ENCODE measurements at places on chromosomes 1 and 21. TPM values are rescaled to one million over a fixed set of nuclear protein-coding genes. Genes with fewer than 3 reads are reported as not detected.

Gene RPS6KA1
- total RNA-seq = 48.1 TPM

Gene ZZZ3
- 71.9 TPM for total RNA-seq

Gene DNASE2B
- total RNA-seq = not detected

DNA sequence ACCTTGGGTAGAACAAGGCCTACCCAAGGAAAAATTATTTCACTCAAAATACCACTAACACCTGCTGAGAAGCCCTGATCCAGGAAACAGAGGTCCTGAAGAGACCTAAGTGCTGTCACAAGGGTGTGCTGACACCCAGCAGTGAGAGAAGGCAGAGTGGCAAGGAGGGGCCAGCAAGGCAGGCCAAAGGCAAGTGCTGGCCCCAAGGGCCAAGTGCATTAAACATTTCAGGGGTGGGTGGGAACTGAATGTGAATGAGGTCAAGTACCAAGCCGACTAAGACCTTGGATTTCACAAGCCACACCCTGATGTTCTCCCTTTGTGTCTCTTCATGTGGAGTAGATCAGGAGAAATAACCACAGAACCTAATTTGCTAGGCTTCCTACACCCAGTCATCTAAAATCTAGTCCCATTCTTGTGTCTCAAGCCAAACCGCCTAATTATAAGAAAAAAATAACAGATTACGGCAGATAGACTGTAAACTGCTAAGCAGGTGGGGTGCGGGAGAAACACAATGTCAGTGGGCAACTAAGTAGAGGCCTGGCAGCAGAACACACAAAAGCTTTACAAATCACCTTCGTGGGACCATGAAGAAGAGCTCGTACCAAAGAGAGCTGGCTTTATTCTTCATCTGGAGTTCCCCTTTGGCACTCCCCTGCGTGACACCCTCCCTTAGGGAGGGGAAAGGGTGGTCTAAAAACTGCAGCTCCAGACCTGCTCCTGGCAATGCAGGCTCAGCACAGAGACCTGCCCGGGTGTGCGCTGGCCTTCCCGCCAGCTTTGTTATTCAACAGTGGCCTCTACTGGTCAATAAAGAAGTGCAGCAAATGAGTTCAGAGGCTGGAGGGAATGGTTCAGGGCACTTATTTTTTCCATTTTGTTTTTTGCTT, 8.7 kb downstream of the UBE2G2 start:
- no peak for DNase-seq

Gene PTPRC
- total RNA-seq = 0.29 TPM

DNA sequence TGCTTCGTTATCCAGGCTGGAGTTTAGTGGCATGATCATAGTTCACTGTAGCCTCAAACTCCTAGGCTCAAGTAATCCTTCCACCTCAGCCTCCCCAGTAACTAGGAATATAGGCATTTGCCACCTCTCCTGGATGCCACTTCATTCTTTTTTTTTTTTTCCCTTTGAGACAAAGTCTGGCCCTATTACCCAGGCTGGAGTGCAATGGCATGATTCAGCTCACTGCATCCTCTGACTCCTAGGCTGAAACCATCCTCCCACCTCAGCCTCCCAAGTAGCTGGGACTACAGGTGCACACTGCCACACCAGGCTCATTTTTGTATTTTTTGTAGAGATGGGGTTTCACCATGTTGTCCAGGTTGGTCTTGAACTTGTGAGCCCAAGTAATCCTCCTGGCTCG, 19.3 kb downstream of the OSBPL9 start:
- no peak for DNase-seq

GRCh38 chr1:118104951-118105350, 80.1 kb downstream of the SPAG17 start:
- no peak for DNase-seq

GRCh38 chr1:29686012-29686930, 449.9 kb downstream of the PTPRU start:
- no peak for DNase-seq

GRCh38 chr1:69499203-69499803, 68.4 kb upstream of the LRRC7 start:
- no peak for DNase-seq

DNA sequence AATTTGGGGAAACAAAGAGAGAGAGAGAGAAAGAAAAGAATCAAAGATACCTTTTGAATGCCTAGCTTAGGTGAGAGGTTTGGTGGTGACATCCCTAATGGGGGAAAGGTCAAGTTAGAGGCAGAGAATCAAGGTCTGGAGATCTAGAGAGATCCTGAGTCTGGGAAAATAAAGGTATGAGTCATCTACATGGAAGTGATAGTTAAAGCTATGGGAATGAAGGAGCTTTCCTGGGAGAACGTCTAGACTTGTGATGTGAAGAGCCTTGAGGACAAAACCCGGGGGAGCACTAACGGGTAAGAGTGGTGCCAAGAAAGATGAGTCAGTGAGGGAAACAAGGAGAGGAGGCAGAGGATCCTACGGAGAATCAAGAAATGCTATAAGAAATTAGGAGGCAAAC, 110.8 kb upstream of the RUNX1 start:
- DNase-seq = no peak

DNA sequence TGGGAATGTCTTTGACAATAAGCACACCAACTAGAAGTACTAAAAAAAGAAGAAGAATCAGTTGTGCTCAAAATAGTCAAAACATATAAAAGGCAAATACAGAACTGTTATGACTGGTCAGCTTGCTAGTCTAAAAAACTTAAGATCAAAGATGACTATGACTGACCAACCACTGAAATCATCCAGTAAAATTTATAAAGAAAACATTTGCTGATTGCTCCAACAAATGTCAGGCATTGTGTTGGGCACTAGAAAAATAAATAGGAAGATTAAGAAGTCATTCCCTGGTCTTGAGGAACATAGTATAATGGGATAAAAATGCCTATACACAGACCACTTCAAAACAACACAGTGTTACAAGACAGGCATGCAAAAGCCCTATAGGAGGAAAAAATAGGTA, 9.3 kb upstream of the ANGPTL3 start:
- no peak for DNase-seq

Gene CNTN2
- not detected for total RNA-seq

DNA sequence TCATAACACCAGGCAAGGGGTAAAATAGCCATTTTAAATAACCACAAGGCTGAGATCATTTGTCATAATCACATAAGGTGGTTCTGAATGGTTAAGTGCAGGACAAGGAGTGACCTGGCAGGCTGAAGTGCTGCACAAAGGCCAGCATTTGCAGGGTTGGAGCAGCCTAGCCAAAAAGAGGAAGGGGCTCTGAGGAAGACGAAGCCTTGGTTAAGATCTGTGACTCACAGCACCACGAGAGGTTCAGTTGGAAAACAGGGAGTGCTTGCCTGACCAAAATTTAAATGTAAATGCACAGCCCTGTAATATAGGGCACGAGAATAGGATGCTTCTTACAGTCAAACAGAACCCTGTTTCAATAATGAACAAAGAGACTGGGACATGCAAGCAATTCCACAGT, 12.1 kb downstream of the ATP5PF start:
- DNase-seq = no peak

DNA sequence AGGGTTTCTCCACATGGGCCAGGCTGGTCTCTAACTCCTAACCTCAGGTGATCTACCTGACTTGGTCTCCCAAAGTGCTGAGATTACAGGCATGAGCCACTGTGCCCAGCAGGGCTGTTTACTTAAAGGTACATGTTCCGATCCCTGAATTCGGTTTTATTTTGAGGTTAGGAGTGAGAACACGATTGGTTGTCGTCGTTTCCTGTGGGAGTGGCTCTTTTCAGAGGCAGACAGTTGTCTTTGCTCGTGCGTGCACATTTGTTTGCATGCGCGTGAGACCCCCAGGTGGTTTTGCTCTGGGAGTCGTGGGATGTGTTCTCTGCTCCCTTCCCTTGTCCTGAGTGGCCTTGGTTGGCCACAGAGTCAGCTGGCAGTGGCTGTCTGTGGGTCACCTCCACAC, 60.2 kb downstream of the SKI start:
- no peak for DNase-seq

Gene LRRN2
- 7.6 TPM for total RNA-seq

- no peak for DNase-seq
Measured at GRCh38 chr1:85290826-85291225, 14.4 kb upstream of the BCL10 start.

DNA sequence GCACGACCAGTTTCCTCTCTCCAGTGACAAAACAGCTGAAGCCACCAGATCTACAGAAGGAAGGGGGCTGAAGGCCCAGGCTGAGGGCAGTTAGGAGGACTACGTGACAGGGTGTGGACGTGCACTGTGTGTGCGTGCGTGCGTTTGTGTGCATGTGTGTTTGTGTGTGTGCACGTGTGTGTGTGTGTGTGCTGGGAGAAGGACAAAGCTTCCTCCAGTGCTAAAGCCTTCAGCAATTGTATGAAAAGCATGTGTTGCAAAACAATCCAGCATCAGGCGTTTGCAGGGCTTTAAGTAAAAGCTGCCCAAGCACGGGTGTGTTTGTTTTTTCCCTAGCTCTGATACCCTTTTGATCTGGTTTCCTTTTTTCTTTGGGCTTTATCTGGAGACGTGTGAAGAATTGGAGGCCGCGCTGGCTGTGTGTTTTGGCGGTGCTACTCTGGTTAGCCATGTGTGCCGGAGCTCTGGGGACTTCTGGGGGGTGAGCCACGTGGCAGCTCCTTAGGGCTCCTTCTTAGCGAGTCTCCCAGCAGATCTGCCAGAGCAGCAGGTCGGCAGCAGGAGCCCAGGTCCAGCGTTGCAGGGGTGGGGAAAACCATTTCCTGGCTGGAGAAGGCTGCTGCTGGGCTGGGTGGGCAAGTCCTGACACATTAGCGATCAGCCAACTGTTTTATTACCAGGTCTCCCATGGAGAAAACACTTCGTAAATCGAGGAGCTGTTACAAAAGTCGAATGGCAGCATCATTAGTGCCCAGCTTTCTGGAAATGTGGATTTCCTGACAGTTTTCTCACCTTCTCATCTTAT, 73.4 kb downstream of the UCK2 start:
- DNase-seq = no peak

Gene PRRX1
- total RNA-seq = 2.9 TPM

DNA sequence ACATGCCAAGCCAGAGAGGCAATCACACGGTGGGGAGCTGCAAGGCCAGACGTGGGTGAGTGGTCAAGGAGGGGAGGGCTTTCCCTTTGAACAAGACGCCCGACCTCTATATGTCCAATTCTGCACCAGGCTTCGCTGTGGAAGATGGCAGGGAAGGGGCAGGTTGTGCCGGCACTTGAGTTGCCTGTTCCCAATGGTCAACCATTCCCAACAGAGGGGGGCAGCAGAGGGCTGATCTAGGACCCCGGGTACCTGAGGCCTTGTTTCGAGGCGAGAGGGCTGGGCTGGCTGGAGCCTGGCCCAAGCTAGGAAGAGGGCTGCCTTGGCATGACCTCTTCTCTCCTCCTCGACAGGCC, 64.9 kb downstream of the TMEM53 start:
- no peak for DNase-seq

Gene CHRNB2
- total RNA-seq = 3.1 TPM

Gene OSCP1
- 11.3 TPM for total RNA-seq

- DNase-seq = peak; percentile 37
Measured at GRCh38 chr1:147273409-147274336, 31.2 kb downstream of the CHD1L start.

Gene TRIM17
- total RNA-seq = 6.1 TPM

DNA sequence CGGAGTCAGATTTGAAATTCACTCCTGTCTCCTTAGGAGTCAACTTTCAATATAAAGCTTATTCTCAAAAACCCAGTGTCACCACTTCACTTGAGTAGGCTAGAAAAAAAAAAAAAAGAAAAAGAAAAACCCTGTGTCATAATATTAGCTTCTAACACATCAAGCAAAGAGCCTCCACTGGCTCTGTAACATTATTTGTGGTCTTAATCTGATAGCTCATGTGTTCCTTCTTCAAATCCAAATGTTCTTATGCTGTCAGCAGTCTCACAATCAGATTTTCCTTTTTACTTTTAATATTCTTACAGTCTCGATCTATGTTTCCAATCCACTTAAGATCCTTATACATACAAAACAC, 26.1 kb upstream of the PSMG1 start:
- DNase-seq = no peak

GRCh38 chr1:50417507-50417906, 5.7 kb downstream of the DMRTA2 start:
- DNase-seq = no peak

GRCh38 chr1:92804721-92805201, 19.9 kb upstream of the EVI5 start:
- peak; percentile 55 for DNase-seq

DNA sequence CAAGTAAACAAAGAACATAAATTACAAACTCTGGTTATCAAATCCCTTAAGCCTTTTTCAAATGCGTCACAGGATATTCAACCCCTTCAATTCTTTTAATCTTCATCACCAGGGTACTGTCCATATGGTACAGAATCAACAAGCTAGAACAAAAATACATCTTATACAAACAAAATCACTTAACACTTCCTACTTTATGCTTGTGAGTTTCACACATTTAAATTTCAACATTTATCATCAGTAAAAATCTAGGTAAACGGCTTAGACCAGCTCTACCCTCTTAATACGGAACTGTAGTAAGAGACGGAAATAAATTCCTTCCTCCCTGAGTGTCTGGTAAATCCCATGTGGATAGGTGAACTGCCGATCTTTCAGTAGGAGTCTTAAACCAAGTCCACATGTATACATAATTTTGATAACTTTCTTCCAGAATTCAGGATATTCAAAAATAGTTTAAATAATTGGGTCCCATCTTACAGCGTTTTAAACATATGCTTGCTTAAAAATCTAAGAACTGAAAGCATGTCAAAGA, 1.0 kb downstream of the CCDC181 start:
- DNase-seq = no peak

DNA sequence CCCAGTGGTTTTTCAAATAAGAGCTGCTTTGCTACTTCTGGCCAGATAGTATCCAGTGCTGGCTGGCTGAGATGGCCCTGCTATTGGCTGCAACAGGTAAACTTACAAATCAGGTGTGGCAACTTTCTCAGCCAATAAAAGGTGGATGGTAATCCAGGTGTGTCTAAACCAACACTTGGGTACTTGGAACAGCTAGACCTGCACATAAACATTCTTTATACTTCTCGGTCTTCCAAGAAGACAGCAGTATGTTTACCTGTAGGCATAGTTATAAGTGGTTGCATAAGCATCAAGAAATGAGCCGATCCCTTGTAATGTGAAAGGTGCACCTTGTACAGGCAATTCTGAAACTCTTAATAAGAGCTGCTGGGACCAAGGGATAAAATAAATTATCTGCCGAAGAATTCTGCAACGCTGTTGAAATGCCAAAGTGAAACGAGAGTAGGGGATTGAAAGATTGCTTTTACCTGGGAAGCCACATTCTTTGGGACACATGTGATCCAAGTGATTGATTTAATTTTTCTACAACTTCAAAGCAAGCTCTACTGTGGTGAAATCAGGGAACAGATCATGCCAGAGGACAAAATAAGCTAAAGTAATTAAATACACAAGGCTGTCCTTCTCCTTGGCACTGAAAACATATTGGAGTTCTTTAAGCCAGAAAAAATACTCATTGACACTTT, at the start of gene CLDN8:
Gene CLDN8 (minus strand): TSS at position 57 of the 683 bp plus-strand sequence. CDS start 172 bp downstream, outside the sequence.
- no peak for DNase-seq

Gene RGS1
- total RNA-seq = not detected

Gene NKAIN1
- total RNA-seq = 2.7 TPM

Gene TACSTD2
- 183 TPM for total RNA-seq

All from kidney epithelial cell (primary cell).